ENCODE measurements at places on chromosomes 12 and 14.

- no peak for DNase-seq
These were observed 68.6 kb upstream of the USP15 start for GRCh38 chr12:62191491-62192179.

DNA sequence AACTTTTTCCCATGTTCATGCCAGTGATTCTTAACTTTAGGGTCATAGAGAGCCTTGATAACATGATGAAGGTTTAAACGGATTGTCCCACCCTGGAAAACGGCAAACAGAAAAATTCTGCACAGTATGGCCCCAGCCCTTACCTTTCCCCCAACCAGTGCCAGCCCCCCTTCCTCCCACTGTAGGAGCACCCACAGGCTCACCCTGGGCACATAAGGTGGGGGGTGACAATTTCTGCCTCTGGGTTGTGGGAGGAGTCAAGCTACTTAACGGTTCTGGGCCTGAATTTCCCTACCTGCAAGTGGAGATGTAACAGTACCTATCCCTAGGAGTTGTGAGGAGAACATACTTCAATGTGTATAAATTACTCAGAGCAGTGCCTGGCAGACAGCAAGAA, 18.0 kb downstream of the XRCC3 start:
- no peak for DNase-seq

- DNase-seq: no peak
These were observed 42.8 kb downstream of the FAM222A start for GRCh38 chr12:109756457-109756856.

- DNase-seq: no peak
These were observed 40.0 kb upstream of the PCNX4 start for GRCh38 chr14:60051721-60052221.

DNA sequence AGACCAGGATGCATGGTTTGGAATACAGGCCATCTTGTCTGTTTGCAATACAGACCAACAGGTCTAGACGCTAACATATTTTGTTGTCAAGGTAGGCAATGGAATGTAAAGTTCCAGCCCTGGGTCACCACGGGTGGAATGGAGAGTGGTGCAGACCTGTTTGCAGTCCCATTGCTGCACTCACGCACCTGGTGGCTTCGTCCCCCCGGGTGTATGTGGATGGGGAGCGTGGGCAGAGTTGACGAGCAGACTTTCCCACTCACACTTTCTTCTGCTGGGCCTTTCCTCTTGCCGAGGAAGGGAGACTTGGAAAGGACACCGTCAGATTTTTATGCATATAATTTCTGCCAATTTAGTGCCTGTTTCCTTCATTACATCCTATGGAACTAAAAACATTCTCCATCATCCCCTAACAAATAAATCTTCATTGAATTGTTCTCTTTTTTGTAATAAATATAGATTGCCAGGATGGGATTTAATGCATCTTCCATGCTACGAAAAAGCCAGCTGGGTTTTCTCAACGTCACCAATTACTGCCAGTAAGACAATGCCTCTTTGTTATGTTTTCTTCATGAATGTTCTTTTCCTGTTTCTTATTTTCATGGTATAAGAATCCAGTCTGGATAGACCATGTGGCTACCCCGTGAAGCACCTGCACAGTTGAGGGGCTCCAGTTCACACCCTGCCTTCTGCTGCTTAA, 15.2 kb downstream of the DCAF4 start:
- no peak for DNase-seq

- no peak for DNase-seq
These were observed 174.5 kb downstream of the MYRFL start for GRCh38 chr12:69999561-69999960.

DNA sequence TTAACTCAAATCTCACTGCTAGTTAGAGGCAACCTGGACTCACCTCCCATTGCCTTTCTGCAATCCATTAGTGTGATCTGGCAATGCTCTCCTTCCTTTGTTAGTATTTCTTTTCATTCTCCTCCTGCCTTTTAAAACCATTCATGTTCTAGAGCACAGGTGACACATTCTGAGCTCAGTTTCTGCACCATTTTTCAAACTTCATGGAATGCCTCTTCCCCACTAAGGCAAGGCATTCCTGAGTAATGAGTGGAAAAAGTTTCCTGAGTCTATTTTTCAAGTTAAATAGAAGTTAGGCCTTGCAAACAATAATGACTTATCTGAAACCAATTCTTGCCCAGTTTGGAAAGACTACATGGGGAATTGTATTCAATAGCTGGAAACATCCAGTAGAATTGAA, 1001.8 kb downstream of the BCL11B start:
- DNase-seq: no peak

DNA sequence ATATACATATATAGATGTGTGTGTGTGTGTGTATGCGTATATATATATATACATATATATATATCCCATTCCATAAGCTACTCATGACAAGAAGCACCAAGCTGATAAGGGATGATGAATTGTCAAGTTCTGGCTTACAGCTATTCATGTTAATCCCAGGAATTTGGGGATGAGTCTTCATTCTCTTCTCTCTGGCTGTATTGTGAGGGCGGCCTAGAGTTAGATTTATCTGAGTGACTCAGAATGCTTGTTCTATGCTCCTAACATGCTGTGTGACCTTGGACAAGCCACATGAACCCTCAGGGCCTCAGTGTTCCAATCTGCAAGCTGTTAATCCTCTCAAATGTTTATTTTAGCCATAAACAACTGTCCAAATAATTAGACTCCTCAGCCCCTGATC, 749.0 kb downstream of the MED13L start:
- no peak for DNase-seq

DNA sequence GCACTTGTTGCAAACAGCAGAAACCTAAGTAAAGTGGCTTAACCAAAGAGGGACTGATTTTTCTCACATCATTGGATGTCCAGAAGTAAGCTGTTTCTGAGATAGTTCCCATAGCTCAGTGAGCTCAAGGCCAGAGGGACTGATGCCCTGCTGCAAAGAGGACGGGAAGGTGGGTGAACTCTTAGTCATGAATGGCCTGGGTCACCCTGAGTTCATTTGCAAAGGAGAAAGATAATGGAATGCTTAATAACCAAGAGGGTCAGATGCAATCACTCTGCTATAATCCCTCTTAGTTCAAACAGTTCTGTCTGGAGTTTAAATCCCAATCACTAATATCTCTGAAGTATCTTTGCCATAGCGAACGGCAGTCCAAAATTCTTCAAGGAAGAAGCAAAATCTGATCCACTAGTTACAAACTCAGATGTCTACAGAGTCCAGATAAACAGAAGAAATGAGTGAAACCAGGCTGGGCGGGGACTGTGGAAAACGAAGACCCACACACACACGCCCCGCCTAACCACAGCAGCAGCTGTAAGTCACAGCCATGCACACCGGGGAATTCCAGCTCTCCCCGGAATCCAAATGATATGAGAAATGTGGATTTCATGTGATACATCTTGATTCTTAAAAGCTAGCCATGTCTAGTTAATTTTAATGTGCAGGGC, 289.5 kb downstream of the TMEM132D start:
- DNase-seq: no peak

GRCh38 chr12:124737040-124737419, 126.6 kb downstream of the SCARB1 start:
- no peak for DNase-seq
